T-helper 2 cell (primary cell): ENCODE measurements at places on chromosomes 4 and X.

GRCh38 chr4:123144616-123145015 lies 222.2 kb upstream of the NUDT6 start:
- DNase-seq: no peak

DNA sequence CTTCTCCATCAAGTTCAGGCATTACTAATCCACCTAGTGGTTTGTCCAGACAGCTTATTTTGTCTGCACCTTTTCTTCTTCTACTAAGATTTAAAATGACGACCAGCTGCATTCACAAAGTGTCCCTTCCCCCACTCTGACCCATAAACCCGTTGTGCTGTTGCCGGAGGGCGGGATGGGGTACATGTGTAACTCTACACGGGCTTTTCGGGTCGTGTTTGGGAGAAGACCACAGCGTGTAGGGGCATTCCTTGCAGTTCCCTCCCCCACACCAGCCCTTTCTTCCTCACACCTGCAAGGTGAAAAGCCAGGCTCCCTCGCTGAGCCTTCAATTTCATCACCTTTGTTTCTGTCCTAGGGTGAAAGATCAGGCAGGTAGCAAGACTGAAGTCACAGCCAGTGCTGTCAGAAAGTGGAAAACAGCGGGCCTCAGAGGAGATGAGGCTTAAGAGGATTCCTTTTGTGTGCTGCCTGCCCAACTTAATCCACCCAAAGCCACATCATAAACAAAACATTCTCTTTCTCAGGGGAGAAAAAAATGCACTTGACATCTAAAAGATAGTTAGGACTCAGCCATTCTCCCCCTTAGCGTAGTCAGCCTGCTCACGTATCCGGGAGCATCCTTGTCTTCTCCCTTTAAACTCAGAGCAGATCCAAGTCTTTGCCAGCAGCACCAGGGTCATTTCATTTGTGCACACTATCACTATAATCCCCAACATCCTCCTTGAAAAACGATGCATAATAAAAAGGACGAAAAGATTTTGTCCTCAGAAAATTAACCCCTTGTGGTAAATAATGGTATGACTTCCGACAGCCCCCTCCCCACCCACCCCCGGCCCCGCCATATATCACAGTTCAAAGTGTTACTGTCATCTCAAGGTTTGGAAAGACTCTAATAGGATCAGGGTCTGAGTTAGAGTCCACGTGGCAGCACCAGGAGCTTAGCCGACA lies 599.0 kb downstream of the RAB28 start:
- no peak for DNase-seq

DNA sequence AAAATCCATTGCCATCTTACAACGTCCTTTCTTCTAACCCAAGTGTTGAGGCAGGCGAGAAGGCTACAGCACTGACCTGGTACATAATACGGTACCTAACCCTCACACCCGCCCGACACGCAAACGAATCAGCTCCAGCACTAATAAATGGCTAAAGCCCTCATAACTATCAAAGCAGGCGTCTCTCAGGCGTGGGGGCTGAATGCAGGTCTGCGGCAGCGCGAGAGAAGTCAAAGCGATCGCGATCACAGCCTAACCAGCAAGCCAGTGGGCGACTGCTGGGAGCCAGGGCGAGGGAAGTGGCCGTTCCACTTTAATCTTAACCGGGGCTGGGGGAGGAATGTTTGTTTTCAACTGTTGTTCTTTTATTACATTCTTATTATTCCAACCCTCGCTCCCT lies 1.5 kb downstream of the CDX4 start:
- DNase-seq: no peak

DNA sequence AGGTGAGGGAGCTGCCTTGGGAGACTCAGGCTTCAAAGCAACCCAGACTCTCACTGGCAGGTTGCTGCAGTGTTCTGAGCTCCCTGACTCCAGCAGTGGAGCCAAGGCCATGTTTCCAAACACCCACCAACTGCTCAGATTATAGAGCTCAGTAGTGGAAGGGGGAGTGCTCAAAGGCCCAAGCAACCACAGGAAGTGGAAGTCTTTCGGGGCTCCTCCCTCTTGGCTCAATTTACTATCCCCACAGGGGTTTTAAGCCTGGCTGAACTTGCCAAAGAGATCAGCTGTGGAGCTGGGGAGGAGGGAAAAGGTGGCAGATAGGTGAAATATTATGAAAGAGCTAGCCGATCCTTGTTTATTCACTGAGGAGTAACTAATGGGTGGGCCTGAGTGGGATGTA lies 82.5 kb downstream of the HPRT1 start:
- no peak for DNase-seq

DNA sequence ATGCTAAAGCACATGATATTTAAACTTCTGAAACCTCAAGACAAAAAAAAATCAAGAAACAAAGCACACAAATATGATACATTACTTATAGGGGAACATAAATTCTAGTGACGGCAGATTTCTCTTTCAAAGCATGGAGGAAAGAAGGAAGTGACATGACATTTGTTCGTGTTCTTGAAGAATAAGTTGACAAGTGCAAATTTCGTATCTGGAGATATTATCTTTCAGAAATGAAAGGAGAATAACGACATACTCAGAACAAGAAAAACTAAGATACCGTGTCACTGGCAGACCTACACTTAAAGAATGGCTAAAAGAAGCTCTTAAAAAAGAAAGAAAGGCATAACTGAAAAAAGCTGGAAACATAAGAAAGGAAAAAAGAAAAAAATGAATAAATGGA lies 16.6 kb downstream of the CENPVL2 start:
- DNase-seq: no peak

- DNase-seq: no peak
These were observed 95.3 kb upstream of the PAQR3 start for GRCh38 chr4:79034544-79034943.

- no peak for DNase-seq
These were observed 87.5 kb downstream of the PALLD start for GRCh38 chr4:168584321-168584771.

DNA sequence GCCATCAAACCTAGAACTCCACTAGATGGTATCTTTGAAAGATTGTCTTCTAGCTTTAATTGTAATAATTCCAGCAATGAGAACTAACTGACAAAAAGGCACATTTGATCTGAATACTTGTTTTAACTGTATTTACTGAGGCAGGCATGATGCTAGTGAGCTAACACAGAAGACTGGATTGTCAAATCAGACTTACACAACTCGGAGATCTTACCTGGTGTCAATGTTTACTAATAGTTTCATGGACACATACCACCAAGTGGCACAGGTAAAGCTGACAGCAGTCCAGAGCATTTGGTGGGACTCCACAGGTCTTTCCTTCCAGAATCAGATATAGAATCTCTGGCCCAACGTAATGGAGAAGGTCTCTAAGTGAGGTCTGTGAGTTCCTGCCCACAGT lies 229.9 kb upstream of the BOD1L1 start:
- no peak for DNase-seq
